ENCODE measurements at places on chromosomes 3 and 15.

- no peak for DNase-seq
Observed at GRCh38 chr3:194612221-194612620, 21.0 kb downstream of the TMEM44 start.

GRCh38 chr15:69926006-69926405 lies 171.7 kb downstream of the TLE3 start:
- no peak for DNase-seq

- DNase-seq = no peak
Observed at GRCh38 chr3:9115336-9115735, 134.1 kb downstream of the SRGAP3 start.

- no peak for DNase-seq
Observed at GRCh38 chr3:46915297-46915822, 37.8 kb downstream of the PTH1R start.

GRCh38 chr3:193836918-193837317 lies 243.9 kb downstream of the OPA1 start:
- no peak for DNase-seq

DNA sequence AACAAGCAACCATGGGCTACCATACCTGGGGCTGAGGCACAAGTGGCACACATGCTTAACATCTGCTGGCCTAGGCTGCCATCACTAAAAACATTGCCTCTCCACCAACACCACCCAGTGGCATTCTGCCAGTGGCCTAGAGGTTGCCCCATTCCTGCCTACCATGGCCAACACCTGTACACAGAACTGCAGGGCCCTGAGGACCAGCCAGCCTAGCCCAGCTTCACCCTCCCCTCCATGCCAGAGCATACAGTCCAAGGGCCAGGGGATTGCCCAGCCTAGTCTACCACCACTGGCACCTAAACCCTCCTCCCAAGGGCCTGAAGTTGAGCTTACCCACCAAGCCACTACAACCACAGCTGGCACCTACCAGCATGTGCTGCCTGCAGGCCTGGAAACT lies 35.3 kb downstream of the NEK10 start:
- no peak for DNase-seq

DNA sequence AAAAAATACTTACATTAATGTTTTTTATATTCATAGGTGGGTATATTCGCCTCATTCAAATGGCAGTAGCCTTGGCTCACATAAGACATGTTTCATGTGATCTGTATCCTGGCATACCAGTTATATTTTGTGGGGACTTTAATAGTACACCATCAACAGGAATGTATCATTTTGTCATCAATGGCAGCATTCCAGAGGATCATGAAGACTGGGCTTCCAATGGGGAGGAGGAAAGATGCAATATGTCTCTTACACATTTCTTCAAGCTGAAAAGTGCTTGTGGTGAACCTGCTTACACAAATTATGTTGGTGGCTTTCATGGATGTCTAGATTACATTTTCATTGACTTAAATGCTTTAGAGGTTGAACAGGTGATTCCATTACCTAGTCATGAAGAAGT lies 3.5 kb downstream of the PDE12 start:
- no peak for DNase-seq

DNA sequence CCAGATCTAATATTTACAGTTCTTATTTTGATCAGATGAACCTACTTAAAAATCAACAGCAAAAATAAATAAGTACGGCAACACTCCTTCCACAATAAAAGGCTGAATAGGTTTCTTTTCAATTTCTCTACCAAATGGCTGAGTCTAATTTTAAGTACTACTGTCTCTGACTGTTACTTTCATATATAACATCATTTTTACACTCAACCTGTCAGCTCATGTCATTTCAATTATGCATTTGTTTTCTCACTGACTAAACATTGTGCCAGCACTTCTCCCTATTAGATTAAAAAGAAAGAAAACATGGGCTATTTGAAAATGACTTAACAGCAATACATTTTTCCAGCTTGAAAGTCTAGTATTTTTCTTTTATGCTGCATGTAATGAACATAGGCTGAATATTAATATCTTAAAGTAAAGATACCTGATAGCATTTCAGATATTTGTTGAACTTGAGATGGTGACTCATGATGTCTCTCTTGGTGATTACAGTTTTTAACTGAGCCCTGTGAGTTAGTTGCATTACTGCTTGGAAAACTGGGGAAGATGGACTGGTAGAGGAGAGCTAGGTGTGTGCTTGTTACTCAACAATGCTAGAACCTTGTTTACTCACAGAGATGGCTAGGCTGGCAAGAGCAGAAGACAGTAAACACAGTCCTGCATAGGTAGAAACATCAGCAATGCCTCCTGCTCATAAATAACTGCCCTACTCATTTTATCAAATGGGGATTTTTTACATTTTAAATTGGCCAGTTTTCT lies 73.9 kb downstream of the PEX5L start:
- DNase-seq = no peak

DNA sequence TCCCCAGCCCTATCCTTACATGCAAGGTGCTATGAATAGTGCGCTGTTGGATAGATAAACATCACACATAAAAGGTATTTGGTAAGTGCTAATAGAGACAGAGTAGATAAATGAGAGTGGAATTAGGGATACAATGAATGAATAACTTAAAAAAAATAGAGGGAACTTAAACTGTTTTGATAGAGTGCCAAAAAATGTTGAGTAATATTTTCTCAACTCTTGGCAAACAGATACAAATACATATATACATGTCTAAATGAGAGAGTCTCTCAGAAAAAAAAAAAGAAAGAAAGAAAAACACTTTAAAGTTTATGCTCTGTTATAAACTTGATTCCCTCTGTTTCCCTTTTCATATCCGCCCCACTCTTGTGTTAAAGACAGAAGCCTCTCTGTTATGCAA lies 667.4 kb downstream of the ROBO2 start:
- no peak for DNase-seq

DNA sequence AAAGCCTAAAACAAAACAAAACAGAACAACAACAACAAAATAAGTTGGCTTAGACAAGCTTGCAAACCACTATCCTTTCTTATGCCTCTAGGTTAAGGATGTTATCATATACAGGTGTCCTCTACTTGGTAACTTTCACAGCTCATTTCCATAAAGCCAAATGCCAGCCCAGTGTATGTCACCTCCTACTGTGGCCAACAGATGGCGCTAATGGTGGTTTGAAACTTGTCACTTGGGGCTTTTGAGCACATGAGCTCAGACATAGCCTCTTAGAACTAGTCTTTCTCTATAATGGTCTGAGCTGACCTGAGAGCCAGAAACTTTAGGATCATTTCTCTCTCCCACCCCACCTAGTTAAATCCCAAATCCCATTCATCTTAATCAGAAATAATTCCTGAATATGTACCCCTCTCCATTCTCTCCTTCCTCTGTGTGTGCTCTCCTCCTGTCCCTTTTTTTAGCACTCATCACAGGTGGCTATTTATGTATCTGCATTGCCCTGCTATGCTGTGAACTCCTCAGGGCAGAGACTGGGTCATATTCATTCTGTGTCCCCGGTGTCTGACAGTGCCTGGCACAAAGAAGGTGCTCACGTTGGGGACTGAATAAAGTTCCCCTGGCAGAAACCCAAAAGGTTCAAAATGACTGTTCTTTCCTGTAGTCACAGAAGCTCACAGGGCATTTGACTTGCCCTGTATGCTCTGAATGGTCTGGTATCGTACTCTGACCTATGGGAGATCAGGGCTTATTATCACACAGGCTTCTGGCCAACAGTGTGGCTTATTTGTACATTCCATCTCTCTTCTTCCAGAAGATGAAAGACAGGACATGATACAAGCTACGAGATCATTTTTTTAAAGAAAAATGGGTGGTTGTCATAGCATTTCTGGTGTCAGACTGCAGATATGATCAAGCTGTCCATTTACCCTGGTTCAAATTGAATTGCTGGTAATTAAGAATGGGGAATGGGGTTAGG lies 319.3 kb upstream of the AZI2 start:
- peak; percentile 5 for DNase-seq

GRCh38 chr3:2793987-2794386 lies 316.2 kb downstream of the IL5RA start:
- DNase-seq = no peak
